ENCODE measurements at places on chromosomes 6 and 20.

GRCh38 chr6:165910184-165910966 lies 247.3 kb upstream of the PDE10A start:
- no peak for DNase-seq

- DNase-seq = no peak
Observed at GRCh38 chr6:160106701-160107100, 14.9 kb upstream of the SLC22A1 start.

DNA sequence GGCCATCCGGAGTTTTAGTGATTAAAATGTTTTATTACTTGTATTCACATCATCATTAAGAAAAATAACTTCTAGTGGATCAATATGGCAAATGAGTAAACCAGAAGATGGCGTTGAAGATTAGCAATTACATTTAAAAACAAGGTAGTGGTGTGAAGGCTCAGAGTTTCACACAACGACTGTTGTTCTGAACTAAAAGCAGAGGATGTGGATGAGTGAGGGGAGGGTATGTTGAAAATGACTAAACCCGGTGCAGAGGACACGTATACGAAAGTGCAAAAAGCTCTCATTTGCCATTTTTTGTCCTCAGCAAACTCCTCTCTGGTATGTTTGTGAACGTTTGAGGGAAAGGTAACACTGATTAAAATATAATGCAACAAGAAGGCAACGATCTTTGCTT lies 1.9 kb upstream of the IRF4 start:
- no peak for DNase-seq

DNA sequence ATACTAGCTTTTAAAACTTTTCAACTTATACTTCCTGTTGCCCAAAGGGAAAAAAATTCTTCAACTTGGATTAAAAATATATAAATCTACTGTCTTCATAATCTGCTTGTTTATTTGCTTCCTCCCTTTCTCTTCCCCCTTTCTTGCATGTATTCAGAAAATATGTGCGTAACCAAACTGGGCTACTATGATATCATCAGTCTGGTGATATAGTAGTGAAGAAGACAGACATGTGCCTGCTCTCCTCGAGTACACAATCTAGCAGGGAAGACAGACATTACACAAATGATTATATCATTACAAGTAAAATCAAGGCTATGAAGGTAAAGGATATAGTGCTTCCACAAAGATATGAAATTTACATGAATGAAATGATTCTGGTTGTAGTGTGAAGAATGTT lies 31.0 kb downstream of the IBTK start:
- no peak for DNase-seq

DNA sequence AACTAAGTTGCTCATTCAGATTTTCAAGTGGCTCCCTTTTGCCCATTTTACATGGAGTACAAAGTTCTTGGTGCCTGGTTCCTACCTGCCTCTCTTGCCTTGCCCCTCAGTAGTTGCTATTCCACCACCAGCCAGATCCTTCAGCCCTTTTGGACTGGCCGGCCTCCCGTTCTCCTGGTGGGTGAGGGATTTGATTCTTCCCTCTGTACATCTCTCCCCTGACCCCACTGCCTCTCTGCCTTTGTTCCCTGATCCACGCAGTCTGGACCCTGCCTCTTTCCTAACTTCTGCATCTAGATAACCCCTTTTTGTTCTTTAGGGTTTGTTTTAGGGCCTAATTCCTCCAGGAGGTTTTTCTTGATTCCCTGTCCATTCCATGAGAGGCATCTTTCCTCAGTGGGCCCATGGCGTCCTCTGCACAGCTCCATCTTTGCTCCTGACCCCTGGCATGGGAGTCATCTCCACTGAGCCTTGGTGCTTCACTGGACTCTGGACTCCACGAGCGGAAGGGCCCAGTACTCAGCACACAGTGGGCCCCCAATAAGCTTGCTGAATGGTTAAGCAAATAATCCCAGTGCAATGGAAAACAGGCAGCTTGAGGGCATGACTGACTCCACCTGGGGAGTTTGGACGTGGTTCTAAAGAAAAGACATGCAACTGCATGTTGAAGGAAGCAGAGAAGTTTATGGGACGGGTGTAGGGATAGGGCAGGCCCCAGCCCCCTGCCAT lies 309.3 kb upstream of the SUPT3H start:
- no peak for DNase-seq

All from AG04450 (cell line).